Pancreas (tissue), 10 donors: ENCODE measurements at places on chromosomes 12 and 14. TPM values are rescaled to one million over a fixed set of nuclear protein-coding genes. Genes with fewer than 3 reads are reported as not detected.

The SLC6A12 gene
- total RNA-seq, result 1.4 TPM

The GLIPR1L2 gene
- total RNA-seq, result 0.58 TPM

The KRT79 gene
- total RNA-seq, result not detected

The KRT8 gene
- 317 TPM for total RNA-seq

The SCN8A gene
- 2.5 TPM for total RNA-seq

The HOXC10 gene
- not detected for total RNA-seq

The ANKRD33 gene
- total RNA-seq, result not detected

The GRIN2B gene
- total RNA-seq, result 0.05 TPM

The FERMT2 gene
- 16.2 TPM for total RNA-seq

The CYP46A1 gene
- 2.1 TPM for total RNA-seq

The CAND1 gene
- total RNA-seq, result 53.0 TPM

The GLT8D2 gene
- total RNA-seq, result 0.69 TPM

The TAS2R8 gene
- not detected for total RNA-seq

The CPSF2 gene
- 25.7 TPM for total RNA-seq

The LRP6 gene
- total RNA-seq, result 26.4 TPM

The TBC1D30 gene
- total RNA-seq, result 26.2 TPM

The SSPN gene
- 3.7 TPM for total RNA-seq

The PLEKHD1 gene
- not detected for total RNA-seq

The PRICKLE1 gene
- 1.9 TPM for total RNA-seq

The KRT77 gene
- total RNA-seq, result not detected

The TOGARAM1 gene
- 7.0 TPM for total RNA-seq

The DYNLL1 gene
- total RNA-seq, result 57.7 TPM

The TMEM121 gene
- total RNA-seq, result 3.3 TPM

The TPPP2 gene
- not detected for total RNA-seq

The IAPP gene
- total RNA-seq, result 16.9 TPM

The CELA1 gene
- not detected for total RNA-seq

The RIMBP2 gene
- 3.6 TPM for total RNA-seq

The GARIN6 gene
- total RNA-seq, result not detected

The PLEKHH1 gene
- total RNA-seq, result 16.4 TPM

The SLC35F4 gene
- total RNA-seq, result not detected

The NRIP2 gene
- 0.75 TPM for total RNA-seq

The CAPZA3 gene
- total RNA-seq, result not detected

The ACRBP gene
- total RNA-seq, result 1.3 TPM

The CD27 gene
- total RNA-seq, result 0.21 TPM

The TEX52 gene
- total RNA-seq, result not detected

The HOXC5 gene
- not detected for total RNA-seq

The KRT72 gene
- not detected for total RNA-seq
